ENCODE measurements at places on chromosomes 5 and 9.

DNA sequence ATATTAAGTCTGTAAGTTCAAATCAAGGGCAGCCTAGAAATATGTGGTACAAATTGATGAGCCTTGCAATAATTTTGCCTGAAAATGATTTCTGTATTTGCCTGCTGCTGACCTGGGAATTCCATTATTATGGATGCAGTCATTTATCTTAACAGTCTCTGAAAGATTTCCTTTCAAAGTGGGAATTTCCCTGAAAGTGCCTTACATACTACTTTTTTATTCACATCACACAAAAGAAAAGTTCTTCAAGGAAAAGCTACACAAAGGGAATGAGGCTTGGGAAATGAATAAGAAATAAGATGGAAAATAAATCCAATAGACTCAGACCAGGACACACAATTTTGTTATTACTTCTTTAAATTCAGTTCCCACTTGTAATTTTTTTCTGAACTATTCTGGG is 537.8 kb upstream of the PTGER4 start:
- DNase-seq, result no peak

GRCh38 chr5:24535646-24536045 is 109.1 kb downstream of the CDH10 start:
- no peak for DNase-seq

DNA sequence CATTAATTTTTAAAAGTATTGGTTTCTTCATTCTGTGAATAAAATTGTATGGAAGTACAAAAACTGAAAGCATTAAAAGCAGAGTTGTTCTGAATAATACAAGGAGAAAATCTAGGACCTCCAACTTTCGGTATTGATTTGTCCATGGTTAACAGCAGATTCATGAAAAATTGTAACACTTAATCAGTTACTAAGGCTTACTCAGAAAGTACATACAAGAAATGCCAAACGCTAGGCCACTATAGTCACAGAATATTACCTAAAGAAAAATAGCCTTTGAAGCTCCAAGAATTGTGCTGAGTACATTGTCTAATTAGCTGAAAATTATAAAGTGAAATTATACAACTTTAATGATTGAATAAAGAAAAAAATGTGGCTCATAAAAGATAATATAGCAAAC is 271.7 kb downstream of the PTPRD start:
- no peak for DNase-seq

DNA sequence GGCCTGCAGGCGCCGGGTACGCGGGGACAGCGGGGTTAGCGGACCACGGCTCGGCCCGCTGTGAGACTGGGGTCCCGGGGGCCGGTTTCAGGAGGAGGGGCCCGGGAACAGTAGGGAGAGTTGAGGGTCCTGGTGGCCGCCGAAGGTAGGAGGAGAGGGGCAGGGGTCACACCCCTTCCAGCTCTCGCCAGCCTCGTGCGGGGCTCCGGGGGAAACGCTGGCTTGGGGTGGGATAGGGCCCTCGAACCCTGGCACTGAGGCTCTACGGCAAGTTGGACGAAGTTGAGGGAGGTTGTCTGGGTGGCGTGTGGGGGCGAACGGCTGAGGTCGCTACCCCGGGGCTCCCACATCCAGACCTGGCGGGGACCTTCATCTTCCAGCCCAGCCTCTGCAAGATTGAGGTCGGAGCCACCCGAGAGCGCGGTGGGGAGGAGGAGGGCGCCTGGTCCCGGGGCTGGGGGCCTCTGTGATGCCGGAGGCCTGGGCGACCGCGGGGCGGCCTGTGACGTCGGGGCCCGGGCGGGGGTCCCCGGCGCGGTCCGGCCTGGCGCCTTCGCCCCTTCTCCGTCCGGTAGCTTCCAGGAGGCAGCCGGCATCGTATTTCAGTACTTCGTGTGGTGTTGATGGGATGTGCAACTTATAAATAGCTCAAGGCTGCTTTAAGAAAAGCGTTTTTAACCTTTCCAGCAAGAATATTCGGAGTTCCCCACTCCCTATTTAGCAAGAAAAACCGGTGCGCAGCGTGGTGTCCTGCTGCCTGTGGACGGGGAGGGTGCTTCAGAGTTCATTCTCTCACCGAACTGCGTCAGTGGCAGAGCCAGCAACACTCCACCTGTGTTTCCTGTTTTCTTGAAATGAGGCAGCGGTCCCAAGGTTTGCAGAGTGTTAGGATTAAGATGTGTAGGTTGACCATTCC is 902 bp downstream of the HABP4 start:
- DNase-seq, result no peak

DNA sequence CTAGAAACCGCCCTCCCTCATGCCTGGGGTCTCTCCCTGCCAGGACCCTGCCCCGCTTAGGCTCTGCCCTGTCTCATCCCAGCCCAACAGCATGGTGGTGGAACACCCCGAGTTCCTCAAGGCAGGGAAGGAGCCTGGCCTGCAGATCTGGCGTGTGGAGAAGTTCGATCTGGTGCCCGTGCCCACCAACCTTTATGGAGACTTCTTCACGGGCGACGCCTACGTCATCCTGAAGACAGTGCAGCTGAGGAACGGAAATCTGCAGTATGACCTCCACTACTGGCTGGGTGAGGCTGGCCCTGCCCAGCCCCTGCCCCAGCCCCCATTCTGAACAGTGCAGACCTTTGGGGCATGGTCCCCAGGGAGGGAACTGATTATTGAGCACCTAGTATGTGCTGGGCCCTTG is 33.9 kb downstream of the GSN start:
- DNase-seq, result no peak

DNA sequence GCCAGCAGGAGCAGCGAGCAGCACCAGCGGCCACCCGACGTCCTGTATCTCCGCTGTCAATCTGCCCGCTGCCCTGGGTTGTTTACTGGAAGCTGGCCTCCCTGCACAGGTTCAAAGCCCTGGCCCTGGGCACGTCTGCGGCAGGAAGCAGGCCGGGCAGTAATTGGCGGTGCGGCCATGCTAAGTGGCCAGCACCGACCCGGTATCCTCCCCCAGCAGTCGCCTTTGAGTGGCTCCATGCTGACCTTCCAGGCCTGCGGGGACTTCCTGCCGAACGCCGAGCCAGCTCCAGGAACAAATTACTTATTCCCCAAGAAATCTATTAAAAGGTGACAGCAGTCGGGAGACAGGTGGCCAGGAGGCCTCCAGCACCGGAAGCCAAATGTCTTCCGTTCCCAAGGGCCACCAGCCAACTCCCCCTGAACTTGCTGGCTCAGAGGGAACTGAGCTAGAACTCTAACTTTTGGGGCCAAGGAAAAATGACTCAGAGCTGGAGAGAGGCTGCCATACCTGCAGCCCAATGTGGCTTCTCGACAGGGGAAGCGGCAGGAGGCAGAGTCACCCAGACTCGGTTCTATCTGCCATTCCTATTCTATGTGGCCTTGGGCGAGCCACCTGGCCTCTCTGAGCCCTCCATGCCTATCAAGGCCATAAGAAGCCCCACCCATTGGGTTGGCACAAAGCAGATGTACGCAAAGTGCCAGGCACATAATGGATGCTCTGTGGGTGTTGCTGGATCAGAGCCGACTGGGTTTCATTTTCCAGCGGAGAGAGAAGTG is 13.7 kb upstream of the PSMB7 start:
- no peak for DNase-seq

- DNase-seq, result peak; percentile 7
Measured at GRCh38 chr5:122351416-122352157, 39.5 kb downstream of the SNCAIP start.
